ENCODE measurements at places on chromosomes 4 and X.

DNA sequence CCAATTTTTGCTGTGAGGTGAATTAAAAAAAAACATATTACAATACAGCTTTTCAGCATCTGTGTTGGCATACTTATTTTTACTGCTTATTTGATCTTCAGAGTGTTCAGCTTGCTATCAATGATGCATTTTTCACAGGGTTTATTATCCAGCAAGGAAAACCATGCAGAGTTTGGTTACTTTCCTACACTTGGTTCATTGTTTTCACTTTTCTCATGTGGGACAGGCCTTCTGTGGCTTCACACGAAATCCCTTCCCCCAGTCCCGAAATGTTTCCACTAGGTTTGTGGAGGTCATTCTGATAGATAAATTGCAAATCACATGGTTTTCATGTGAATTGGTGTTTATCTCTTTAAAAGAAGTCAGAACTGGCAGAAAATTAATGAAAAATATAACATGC, 205.8 kb downstream of the SPCS3 start:
- DNase-seq: no peak

DNA sequence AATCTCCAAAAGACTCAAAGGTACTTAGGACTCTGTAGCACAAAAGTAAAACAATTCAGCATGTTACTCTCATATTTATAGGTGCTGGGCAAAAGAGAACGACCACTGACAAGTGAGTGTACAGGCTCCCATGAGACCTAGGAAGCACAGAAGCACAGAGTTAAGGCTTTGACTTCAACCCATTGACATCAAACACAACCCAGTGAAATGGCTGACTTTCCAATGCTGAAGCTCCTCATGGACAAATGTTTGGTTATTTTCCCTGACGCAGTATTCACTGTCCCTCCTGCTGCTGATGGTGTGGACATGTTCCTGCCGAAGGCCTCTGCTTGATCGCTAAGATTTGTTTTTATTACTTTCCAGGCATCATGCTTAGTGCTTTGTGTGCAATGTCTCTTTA, 148.7 kb downstream of the TSPAN5 start:
- DNase-seq: no peak

DNA sequence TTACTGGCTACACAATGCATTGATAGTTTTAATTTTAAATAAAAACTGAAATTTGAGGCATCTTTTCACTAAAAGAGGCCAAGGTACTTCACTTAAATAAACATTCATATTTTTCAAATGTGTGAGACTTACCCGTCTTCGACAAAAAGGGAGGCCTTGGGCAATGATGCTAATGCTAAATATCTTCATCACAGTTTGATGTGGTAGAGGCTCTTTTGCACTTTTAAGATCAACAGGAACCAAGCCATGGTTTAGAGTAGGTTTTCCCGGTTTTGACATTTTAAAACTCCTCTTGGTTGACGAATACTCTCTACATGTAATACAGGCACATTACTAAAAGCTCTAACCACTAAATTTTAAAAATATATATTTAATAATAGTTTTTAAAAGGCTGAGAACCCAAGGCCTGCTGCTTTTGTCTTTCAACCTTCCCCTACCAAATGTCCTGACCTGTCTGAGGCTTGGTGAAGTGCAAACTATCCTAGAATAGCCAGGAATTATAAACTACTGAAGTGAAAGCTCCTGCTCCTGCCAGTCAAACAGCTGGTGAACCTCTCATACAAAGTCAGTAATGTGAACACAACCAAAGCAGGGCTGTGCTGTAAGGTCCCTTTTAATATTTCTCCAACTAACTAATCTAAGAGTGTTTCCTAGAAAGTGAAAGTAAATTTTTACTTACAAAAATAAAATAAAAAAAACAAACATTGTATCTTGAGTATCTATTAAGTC, 153.7 kb downstream of the FBXW7 start:
- no peak for DNase-seq

DNA sequence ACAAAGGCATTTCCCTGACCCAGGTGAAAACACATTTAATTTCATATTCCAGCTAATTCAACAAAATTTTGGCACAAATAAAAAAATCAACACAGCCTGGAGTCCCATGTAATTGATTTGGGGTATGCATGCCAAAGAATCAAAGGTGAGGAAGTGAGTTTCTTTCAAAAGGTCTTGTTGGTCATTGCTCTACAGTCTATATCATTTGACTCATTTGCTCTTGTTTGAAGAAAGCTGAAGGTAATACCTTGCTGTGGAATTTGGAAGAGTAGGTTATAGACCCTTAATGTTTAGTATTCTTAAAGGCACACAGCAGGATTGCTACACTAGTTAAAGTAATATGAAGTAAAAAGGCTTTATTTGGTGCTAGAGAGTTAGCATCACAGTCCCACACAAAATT, 25.4 kb downstream of the COL4A6 start:
- no peak for DNase-seq

GRCh38 chrX:72306851-72307645, 1.3 kb upstream of the CITED1 start:
- DNase-seq: peak; percentile 3

DNA sequence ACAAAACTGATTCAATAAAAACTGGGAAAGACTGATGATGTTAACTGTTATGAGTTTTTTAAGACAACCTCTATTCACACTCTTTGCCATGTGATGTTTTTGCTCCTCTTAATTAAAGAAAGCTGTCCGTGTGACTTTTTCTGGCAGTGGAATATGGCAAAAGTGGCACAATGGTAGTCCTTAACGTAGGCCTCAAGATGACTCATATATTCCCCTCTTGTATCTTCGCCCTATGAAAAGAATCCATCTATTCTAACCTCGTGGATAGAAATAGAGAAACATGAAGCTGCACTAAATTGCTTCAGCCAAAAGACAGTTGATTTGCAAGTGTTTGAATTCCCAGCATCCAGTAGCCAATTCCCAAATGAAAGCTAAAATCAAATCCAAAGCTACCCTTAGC, 603.8 kb upstream of the PCDH7 start:
- DNase-seq: no peak

DNA sequence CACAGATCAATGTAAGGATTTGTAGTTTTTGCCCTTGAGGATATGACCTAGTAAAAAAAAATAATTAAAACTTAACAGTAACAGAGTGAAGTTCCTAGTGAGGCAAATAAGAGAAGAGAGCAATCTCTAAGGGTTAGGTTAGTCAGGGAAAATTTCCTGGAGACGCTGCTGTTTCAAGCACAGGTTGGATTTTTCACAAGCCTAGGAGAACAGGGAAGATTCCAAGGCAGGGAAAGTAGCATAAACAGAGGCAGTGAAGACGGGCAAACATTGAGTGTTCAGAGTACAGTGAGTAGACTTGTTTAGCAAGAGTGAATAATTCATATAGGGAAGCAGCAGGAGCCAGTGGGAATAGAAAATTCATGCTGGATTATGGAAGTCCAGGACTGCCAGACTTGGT, 212.8 kb downstream of the SPANXN3 start:
- DNase-seq: no peak

- DNase-seq: no peak
Measured at GRCh38 chrX:54807524-54808108, at the start of gene MAGED2. Gene MAGED2, plus strand, starts transcription at chrX:54807745. Its CDS starts 1,587 bp downstream, at chrX:54809332.

- no peak for DNase-seq
Measured at GRCh38 chrX:48493890-48494364, 14.9 kb upstream of the PORCN start.

DNA sequence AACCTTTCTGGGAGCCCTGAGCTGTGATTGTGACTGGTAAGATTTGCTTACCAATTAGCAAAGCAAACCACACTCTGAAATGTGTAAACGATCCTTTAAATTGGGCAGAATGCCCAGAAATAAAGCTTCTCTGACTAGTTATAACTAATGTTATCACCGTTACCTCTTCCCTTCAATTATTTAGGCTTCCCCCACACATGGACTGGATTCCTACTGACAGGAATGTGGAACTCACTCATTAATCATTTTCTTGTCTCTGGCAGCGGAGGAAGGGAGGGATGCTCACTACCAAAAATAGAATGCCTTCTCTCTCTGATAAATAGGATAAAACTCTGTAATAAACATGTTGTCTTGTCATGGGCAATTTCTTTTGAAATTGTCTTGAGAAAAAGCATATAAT, 25.3 kb upstream of the NWD2 start:
- DNase-seq: no peak

- DNase-seq: no peak
Measured at GRCh38 chr4:164997941-164998340, 20.5 kb upstream of the TRIM61 start.

- DNase-seq: peak; percentile 23
Measured at GRCh38 chr4:83484500-83485461, at the start of gene ABRAXAS1. Gene ABRAXAS1, minus strand, starts transcription at chr4:83485100. Its CDS starts 28 bp downstream, at chr4:83485072.

DNA sequence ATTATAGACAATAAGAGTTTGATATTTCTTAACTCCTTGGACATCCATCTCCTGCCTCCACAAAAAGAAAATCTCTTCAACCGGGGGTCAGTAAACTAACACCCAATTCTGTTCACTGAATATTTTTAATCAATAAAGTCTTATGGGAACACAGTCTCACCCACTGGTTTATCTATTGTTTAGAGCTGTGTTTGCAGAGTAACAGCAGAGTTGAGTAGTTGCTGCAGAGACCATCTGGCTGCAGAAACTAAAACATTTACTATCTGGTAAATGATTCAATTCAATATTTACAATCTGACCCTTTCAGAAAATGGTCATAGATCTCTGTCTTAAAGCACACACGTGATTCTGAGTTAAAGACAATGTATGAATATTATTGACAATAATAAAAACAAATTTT, 94.0 kb downstream of the TMA16 start:
- DNase-seq: no peak

GRCh38 chr4:141804836-141805235, 168.5 kb downstream of the IL15 start:
- no peak for DNase-seq

DNA sequence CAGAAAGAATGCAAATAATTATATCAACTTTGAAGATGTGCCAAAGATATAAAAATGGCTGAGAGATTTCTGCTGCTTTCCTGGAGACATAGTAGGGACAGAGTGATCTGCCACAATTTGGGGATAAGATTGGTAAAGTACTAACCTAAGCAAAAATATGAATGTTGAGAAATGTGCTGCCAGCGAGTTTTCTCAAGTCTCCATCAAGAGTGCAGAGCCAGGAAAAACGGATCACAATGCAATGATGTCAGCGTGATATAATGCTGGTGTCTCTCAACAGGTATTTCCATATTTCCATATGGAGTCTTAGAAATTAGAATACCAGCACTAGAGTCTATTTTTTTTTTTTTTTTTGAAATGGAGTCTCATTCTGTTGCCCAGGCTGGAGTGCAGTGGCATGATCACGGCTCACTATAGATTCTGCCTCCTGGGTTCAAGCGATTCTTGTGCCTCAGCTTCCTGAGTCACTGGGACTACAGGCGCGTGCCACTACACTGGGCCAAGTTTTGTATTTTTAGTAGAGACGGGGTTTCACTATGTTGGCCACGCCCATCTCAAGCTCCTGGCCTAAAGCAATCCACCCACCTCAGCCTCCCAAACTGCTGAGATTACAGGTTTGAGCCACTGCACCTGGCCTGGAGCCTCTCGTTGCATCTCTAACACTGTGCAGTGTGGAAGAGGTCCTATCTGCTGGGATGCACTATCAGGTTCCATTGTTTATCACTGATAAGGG, 893.5 kb downstream of the TRIML1 start:
- no peak for DNase-seq

DNA sequence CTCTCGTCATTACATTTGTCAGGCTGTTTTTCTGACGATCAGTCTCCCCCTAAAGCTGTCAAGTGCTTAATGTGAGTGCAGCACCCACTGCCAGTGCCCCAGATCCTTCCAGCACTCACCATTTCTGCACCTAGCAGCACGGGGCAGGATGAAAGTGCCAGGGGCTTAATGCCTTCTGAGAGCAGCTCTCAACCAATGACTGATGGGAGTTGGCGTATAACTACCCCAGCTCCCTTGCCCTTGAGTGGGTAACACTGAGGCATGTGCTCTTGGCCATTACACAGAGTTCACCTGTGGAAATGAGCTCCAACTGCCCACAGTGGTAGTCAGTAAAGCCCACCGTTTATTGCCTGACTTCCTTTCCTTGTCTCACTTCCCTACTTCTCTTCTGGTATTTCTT, 226.2 kb upstream of the BCOR start:
- no peak for DNase-seq

GRCh38 chrX:123570011-123570590, 162.8 kb downstream of the THOC2 start:
- DNase-seq: no peak

GRCh38 chr4:56078866-56079265, 130.1 kb downstream of the CEP135 start:
- no peak for DNase-seq

DNA sequence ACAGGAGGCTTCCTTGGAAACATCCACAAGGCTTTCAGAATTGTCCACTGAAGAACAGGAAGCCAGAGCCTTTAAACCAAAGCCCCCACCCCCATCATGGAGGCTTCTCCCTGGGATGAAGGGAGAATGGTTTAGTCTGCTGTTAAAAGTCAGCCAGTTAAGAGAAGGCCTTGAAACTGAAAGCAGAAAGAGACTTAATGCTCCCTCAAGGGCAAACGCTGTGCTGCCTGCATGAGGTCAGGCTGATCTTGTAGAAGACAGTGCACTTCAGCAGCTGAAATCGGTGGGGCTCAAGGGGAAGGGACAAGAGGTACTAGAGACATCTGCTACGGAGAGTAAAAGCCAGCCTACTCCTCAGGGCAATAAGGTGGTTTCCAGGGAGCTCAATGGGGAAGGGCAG, 69.0 kb downstream of the HPRT1 start:
- DNase-seq: no peak

GRCh38 chr4:53653484-53654053, 62.3 kb upstream of the LNX1 start:
- no peak for DNase-seq

GRCh38 chrX:65751519-65751918, 84.1 kb downstream of the MSN start:
- DNase-seq: no peak

- no peak for DNase-seq
Measured at GRCh38 chrX:21524008-21524407, 134.1 kb downstream of the KLHL34 start.

- no peak for DNase-seq
Measured at GRCh38 chr4:102390438-102390837, 45.2 kb upstream of the SLC39A8 start.

GRCh38 chrX:15804563-15804962, 14.3 kb downstream of the ZRSR2 start:
- DNase-seq: no peak

GRCh38 chrX:104392350-104392749, 137.6 kb upstream of the ESX1 start:
- no peak for DNase-seq

DNA sequence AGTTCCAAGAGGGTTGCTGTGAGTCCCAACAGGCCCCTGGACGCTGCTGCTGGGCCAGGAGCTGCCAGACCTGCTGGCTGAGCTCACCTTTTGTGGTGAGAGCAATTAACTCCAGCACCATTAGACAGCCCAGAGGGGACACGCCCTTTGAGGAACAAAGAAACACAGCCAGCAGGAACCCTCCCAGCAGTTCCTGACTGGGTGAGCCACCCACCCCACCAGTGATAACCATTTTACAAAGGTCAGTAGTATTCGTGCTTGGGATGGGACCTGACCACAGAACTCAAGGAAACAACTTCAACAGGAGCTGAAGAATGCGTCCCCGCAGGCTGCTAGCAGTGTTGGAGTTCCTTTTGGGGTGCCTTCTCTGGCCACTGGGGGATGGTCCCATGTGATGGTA, 38.8 kb upstream of the AFAP1 start:
- no peak for DNase-seq

All from AG04449 (cell line).